Stimulated activated CD8-positive, alpha-beta memory T cell treated with anti-CD3 and anti-CD28 coated beads, Interleukin-7, amount 100 ng/mL, for 4 hours (primary cell): ENCODE measurements at places on chromosomes 1 and 21.

- DNase-seq = no peak
Observed at GRCh38 chr1:201460814-201461644, 8.0 kb downstream of the PHLDA3 start.

- DNase-seq = no peak
Observed at GRCh38 chr1:167799747-167800146, 78.0 kb downstream of the MPZL1 start.

DNA sequence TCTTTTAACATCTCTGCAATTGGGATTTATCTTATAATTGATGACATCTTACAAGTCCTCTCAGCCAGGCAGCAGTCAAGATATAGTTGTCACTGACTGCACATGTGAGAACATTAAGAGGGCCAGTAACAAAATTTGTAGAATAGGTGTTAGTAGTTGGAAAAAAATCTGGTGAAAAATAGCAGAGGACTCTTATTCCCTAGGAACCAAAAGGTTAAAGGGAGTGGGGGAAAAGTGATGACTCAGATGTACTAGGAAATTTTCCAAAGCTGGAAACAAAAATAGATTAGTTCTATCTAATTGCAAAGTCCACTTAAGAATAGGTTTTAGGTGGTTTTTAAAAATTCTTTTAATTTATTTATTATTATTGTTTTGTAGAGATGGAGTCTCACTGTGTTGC lies 3.6 kb downstream of the NUP210L start:
- DNase-seq = no peak

GRCh38 chr21:24759348-24760075 lies 847.8 kb downstream of the MRPL39 start:
- DNase-seq = no peak

DNA sequence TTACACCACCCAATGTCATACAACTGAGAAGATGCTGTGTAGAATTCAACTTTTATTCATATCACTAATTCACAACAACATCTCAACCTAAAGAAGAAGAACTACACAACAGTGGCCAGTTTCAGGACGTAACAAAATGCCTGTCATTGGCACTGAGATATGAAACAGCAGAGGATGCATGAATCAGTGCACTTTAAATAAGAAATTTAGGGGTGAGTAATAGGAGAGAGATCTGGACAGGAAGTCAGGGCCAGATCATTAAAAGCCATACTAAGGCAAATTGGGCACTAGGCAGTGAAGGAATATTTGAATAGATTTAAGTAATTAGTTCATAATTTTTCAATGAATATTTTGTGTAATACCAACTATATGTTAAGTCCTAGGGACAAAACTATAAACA lies 510.5 kb downstream of the PLPP3 start:
- DNase-seq = no peak

GRCh38 chr1:167782946-167783345 lies 61.2 kb downstream of the MPZL1 start:
- no peak for DNase-seq
